ENCODE measurements at places on chromosomes 5 and 9. TPM values are rescaled to one million over a fixed set of nuclear protein-coding genes. Genes with fewer than 3 reads are reported as not detected.

Gene PTGES2
- polyA plus RNA-seq: 57.4 TPM

Gene TPPP
- polyA plus RNA-seq: not detected

Gene SLC25A46
- polyA plus RNA-seq: 21.9 TPM

Gene OLFML2A
- polyA plus RNA-seq: 0.20 TPM

Gene TTC23L
- not detected for polyA plus RNA-seq

Gene OBP2B
- polyA plus RNA-seq: not detected

Gene CDC25C
- not detected for polyA plus RNA-seq

Gene RPS14
- polyA plus RNA-seq: 7,694 TPM

Gene NOXA1
- polyA plus RNA-seq: 1.4 TPM

Gene NXNL2
- not detected for polyA plus RNA-seq

Gene UHRF2
- polyA plus RNA-seq: 25.4 TPM

Gene SPZ1
- not detected for polyA plus RNA-seq

Gene IL5
- polyA plus RNA-seq: not detected

Gene ISL1
- not detected for polyA plus RNA-seq

Gene MYOZ3
- polyA plus RNA-seq: not detected

Gene PDCD1LG2
- polyA plus RNA-seq: 0.18 TPM

Gene KCNN2
- not detected for polyA plus RNA-seq

Gene PCDHB12
- not detected for polyA plus RNA-seq

Gene AGXT2
- not detected for polyA plus RNA-seq

Gene ASPN
- polyA plus RNA-seq: not detected

Gene HTR1A
- not detected for polyA plus RNA-seq

Gene AFAP1L1
- polyA plus RNA-seq: not detected
